ENCODE measurements at places on chromosomes 3 and 15.

DNA sequence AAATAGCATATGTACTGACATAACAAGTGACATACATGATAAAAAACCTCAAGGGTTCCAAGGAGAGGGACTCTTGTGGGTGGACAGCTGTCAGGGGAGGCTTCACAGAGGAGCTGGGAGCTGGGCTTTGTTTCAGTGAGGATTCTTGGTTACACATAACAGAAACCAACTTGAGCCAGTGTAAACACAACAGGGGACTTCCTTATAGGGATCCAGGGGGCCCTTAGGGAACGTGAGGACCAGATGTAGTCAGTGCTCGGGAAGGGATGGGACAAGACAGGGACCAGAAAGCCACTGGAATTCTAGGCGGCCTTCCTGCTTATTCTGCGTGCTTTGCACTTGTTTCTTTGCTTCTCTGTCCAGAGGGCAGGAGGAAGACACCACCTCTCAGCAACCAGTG, 34.9 kb downstream of the SNAPC5 start:
- no peak for DNase-seq

- no peak for DNase-seq
These were observed 438.8 kb downstream of the FHIT start for GRCh38 chr3:60812502-60812901.

GRCh38 chr3:34844323-34844620, 795.1 kb upstream of the ARPP21 start:
- no peak for DNase-seq

DNA sequence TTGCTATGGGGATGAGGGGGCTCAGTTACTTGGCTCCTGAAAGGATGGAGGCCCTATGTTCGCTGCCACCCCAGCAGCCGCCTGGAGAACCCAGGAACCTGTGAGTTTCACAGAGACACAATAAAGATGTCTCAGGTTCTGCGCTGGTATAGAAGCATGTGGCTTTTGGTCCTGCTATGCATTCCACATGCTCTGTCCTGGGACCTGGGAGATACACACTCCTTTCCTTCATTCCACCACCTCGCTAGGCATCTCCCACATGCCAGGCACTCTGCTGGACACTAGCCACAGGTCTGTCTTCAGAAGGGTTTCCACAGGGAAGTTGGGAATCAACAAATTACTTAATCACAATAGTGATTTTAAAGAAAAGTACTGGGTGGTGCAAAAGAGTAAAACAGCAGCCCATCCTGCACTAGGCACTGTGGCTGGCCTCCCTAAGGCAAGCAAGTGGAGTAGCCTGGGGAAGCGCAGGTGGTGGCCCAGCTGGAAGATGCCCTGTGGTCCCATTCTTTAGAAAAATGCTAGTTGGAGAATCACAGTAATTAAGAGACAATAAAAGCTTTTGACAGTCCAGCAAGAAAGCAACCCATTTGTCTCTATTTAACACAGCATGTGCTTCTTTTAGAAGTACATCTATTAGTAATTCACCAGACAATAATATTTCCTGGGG, 408.9 kb upstream of the WNT5A start:
- no peak for DNase-seq

GRCh38 chr3:76044601-76045600, 259.6 kb upstream of the ZNF717 start:
- no peak for DNase-seq

DNA sequence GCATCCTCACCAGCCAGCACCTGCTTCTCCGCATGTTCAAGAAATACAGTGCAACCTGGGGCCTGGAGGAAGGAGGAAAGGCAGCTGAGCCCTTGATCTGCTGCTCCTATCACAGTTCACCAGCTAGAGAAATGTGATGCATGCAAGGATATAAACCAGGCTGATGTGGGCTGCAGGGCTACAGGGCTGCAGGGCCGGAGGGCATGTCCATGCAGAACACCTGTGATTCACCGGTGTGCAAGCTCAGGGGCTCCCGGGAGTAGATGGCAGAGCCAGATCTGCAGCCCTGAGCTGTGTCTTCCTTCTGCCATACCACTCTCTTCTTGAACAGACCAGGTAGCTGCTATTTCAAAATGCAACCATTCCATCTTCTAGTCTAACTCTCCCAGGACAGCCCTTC, 84.9 kb downstream of the HMG20A start:
- no peak for DNase-seq

- DNase-seq = no peak
These were observed 4.0 kb downstream of the DIPK2A start for GRCh38 chr3:143975554-143976152.

GRCh38 chr15:48493084-48493762, 152.3 kb downstream of the FBN1 start:
- DNase-seq = no peak

GRCh38 chr3:129867506-129868124, 25.9 kb downstream of the TMCC1 start:
- no peak for DNase-seq

DNA sequence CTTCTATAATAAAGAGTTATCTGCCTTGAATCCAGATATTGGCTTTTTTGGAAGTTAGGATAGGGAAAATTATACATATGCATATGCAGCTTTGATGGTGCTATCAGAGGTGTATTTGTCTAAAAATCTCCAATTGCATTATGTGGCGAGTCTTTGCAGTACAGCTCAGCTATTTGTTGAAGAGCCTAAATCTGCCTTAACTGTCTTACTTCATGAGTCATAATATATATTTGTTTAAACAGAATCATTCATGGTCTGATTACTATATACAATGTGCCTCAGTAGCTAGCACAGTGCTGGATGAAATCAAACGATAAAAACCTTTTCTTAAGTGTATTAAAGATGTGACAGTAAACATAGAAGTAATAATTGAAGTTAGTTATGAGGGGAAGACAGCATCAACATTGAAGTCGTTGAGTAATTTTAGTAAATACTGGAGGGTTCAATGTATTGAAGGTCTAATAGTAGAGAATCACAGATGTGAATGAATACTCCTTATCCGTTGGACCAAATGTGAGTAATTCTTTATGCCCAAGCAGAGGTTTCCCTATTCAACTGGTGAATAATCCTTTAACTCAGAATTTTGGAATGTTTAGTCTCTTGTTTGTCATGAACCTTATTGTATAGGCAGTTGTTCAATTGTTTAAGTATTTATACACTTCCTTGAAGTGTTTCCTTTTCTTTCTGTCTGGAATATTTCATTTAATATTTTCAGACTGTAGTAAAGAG, 74.8 kb upstream of the NAALADL2 start:
- no peak for DNase-seq

- no peak for DNase-seq
These were observed 46.3 kb upstream of the CLSTN2 start for GRCh38 chr3:139888561-139889140.

GRCh38 chr3:45541326-45542321, 52.9 kb upstream of the LIMD1 start:
- no peak for DNase-seq

GRCh38 chr3:33826688-33827087, 28.3 kb downstream of the PDCD6IP start:
- no peak for DNase-seq

GRCh38 chr3:166114448-166114847, 277.2 kb upstream of the BCHE start:
- no peak for DNase-seq

DNA sequence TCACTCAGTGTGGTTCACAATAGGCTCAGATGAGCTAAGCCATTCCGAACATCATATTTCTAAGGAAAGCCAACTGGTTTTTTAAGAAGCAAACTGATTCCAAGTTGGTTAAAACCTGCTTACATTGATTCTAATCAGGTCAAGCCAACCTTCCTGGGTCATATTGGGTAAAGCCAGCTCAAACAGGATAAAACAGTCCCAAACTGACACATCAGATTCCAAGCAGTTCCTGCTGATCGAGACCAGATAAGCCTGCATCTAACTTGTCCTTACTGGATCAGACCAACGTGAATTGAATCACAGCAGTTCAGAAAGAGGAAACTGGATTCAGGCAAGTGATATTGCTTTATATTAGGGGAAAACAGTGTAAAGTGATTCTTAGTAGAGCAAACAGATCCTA, 18.6 kb upstream of the THSD4 start:
- DNase-seq = no peak

DNA sequence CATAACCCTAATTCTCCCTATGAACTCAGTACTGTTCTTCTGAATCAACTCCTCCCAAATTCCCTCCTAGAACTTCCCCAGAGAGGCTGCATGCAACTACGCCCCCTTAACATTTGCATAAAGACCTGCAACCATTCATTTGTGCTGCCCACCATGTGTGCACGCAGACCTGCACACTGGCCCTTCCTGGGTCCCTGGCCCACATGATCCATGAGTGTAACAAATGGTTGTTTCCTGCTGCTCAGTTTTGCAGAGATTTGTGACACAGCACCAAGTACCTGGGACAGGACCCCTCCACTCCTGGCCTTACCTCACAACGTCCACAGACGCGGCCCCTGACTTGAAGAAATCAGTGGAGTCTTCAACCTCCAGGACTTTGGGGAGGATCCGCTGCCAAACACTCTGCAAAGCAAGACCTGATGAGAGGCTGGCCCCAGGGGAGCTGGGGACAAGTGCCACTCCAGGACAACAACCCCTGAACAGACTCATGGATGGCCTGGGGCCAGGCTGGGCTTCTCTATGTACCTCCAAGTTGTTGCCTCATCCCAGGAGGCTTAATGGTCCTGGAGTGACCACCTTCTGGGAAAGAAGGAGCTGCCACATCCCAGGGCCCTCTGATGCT, 33.8 kb downstream of the ALDH1L1 start:
- no peak for DNase-seq

DNA sequence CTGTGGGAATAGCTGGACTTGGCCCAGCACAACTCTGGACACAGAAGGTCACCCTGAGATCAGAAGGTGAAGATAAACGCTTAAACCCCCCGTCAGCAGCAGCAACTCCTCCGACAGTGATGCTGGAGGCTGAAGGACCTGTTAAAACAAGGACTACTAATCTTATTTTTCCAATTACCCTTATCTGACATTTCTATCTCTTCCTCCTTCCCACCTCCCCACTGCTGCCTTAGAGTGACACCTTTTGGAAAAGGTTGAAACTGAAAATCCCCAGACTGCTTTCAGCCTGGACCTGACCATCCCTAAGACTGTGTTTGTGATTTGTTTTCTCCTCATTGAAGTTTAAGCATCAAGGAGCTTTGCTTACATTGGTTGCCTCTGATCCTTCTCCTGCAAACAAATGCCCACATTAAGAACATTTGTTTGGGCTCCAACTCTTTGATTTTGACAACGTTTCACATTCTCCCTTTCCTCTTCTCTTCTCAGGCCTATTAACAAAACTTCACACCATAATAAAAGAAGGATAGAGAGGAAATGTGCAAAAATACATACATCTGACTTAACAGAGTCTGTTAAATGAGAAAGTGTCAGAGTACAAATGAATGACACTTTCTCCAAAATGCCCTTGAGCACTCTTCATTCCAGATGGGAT, 410.6 kb upstream of the WNT5A start:
- no peak for DNase-seq

- peak; percentile 54 for DNase-seq
These were observed 37.3 kb downstream of the ANP32A start for GRCh38 chr15:68783226-68784058.

GRCh38 chr15:100278596-100279380, 63.0 kb downstream of the ADAMTS17 start:
- no peak for DNase-seq

DNA sequence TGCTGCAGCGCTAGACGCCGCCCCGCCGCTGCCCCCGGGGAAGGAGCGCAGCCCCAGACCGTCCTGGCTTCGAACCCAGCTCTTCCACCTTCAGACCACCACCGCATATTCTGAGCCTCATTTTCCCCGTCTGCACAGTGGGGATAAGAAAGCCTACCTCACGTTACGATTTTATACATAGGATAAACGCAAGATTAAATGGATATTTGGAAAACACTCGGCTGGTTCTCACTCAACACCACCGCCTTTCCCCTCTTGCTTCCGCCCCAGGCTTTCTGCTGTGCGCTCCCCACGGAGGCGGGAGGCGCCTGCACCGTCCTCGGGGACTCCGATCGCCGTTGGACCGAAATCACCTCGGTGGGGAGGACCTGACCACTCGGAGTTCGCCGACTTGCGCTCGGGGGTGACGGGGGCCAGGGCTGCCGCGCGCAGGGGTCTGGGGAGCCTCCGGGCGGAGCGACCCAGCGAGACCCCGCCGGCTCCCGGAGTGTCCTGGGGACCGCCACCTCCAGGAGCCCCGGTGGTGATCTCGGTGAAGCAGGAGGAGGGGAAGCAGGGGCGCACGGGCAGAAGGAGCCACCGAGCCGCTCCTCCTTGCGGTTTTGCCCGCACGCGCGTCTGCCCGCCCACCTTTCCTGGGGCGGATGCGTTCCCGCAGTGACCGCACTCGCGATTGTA, 4.0 kb downstream of the FBXL22 start:
- DNase-seq = peak; percentile 56

DNA sequence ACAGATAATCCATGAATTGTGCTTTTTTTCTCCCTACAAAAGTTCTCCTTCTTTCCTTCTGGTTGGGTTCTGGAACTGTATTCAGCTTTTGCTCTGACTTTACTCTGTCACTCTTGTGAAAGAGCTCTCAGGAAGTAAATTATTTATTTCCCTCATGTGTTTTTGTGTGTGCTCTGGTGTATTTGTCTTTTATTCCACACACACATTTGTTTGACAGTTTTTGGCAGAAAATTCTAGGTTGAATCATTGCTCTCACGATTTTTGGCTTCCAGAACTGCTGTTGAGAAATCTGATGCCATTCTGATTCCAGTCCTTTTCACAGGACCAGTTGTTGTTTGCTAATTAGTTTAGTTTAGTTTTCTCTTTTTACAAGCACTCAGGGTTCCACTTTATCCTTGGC, 172.8 kb downstream of the PLCH1 start:
- DNase-seq = no peak

DNA sequence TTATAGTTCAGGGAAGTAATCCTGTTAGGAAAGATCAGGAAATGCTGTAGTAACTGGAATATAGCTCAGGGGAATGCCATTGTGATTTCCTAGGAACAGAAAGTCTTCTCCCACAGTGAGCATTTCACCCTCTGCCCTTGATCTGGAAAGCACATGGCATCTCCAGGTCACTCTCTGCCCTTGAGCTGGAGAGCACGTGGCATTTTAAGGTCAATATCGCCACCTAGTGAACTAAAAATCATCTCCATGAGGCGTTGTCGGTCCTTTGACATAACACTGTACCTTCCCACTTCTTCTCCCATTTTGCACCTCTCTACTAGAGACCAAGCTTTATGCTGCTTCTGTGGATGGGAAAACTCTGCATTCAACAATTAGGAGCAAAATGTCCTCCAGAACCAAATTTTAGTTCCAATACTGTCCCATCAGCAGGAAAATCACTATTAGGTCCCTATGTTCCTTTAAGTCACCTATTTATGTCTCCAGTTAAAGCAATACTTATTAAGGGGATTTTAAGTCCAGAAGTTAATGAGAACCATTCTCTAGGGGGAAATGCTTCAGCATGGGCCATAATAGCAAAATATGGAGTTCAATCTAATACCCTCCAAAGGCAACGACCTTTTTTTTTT, 54.7 kb upstream of the GK5 start:
- DNase-seq = peak; percentile 55

- peak; percentile 82 for DNase-seq
These were observed at the start of gene SIDT1 for GRCh38 chr3:113531826-113532697. Gene SIDT1, plus strand, starts transcription at chr3:113532555. Its CDS starts 467 bp downstream, at chr3:113533022.

GRCh38 chr3:10331320-10331719, 10.4 kb upstream of the SEC13 start:
- DNase-seq = no peak

DNA sequence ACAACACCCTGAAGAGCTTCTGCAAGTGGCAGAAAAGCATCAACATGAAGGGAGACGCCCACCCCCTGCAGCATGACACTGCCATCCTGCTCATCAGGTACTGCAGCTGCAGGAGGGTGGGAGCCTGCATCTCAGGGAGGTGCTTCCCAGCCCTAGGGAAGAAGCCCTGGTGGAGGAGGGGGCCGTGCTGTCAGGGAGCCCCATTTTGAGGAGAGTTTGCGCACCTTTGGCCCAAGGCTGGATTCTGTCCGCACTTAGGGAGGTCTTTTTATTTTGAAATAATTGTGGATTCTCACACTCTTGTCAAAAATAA, 42.1 kb downstream of the SAXO2 start:
- no peak for DNase-seq

Data from stimulated activated naive CD4-positive, alpha-beta T cell (primary cell).